ENCODE measurements at places on chromosomes 12 and 14.

GRCh38 chr12:71128191-71128788 lies 29.5 kb downstream of the TSPAN8 start:
- no peak for DNase-seq

- no peak for DNase-seq
These were observed 572.8 kb upstream of the STXBP6 start for GRCh38 chr14:25622763-25623162.

DNA sequence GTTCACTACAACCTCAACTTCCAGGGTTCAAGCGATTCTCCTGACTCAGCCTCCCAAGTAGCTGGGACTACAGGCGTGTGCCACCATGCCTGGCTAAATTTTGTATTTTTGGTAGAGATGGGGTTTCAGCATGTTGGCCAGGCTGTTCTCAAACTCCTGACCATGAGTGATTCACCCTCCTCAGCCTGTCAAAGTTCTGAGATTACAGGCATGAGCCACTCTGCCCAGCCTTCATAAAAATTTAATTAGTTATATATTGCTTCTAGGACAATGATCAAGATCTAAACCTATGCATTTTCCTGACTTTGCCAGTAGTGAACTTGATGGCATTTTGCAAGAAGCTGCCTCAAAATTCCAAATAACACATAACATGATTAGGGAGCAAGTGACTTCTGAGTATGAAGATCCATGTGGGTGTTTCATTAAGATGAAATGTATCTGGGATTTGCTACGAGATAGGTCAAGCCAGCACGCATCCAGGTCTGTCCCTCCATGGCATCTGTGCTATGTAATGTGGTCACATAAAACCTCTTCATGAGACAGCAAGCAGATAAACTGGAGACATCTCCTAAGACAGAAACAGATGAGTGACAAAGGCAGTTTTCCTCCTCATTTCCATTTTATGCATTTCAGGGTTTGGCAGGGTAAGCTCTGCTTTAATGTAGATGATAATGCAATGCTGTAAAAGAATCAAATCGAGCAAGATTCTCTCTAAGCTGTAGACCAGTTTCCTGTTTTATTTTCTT lies 319.4 kb upstream of the ATP2B1 start:
- DNase-seq = no peak

DNA sequence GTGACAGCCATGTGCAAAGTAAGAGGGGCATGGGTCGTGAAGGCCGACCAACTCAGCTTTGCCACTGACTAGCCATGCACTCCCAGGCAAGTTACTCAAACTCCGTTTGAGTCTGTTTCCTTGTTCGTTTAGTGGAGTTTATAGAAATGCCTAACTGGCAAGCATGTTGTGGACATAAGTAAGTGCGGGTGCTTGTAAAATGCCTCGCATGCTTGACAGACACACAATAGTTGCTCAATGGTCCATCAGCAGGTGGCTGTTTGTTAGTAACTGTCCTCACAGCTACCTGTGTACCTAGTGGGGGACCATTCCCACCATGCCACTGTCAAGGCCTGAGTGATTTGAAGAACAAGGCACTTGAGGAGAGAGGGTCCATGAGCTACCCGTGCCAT lies 338.3 kb downstream of the DPF3 start:
- no peak for DNase-seq

GRCh38 chr12:72286526-72286925 lies 14.4 kb downstream of the TRHDE start:
- no peak for DNase-seq

DNA sequence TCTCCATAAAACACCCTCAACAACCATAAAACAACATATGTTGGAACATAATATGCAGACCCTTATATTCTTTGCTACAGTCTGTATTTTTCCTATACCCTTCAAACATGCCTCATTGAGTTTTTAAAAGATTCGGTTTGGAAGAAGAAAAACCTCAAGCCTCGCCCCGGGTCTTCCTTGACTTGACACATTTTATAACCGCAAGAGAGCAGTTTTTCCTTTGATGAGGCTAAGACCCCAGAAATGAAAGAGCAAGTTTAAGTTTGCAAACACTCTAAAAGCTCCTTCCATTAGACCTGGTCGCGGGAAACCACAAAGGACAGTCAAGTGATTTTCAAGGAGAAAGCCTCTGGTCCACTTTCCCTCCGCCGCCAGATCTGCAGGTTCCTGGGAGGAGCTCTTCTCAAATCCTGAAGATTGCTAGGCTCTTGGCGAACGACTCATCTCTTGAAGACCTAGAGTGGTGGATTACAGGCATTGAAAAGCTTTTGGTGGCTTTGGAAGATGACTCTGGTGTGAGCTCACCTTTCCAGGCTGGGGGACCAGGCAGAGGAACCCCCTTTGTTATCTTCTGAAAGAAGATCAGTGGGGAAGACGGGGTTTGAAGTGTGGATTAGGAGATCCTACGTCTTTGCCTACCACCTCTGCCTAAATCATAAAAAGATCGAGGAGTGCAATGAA lies at the start of gene ASCL4:
Gene ASCL4 (plus strand): TSS at position 356 of the 681 bp plus-strand sequence. CDS start 515 bp downstream, outside the sequence.
- no peak for DNase-seq

- no peak for DNase-seq
These were observed 22.2 kb downstream of the ZNF664 start for GRCh38 chr12:123995023-123995748.

- DNase-seq = no peak
These were observed 567.5 kb downstream of the TRHDE start for GRCh38 chr12:72839696-72840095.

GRCh38 chr12:63302269-63302940 lies 151.4 kb upstream of the AVPR1A start:
- no peak for DNase-seq
